ENCODE measurements at places on chromosomes 5 and 9.

GRCh38 chr9:83441390-83441789, 96.8 kb downstream of the FRMD3 start:
- DNase-seq, result no peak

DNA sequence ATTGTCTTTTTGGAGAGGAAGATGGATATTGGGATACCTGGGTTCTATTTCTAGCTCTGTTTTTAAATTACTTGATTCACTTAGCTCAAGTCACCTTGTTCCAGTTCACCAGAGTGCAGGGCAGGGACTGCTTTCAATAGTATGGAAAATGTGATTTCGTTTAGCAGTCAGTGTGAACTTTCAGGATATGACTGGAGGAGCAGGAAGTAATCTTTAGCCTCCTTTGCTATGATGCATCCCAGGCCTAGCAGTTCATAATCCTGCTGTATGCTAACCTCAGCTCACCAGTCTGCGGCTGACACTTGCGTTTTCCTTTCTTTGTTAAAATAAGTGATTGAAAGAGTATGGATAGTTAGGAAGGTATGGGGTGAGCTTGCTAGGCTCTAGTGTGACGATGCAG, 169.7 kb downstream of the ARHGAP26 start:
- no peak for DNase-seq

DNA sequence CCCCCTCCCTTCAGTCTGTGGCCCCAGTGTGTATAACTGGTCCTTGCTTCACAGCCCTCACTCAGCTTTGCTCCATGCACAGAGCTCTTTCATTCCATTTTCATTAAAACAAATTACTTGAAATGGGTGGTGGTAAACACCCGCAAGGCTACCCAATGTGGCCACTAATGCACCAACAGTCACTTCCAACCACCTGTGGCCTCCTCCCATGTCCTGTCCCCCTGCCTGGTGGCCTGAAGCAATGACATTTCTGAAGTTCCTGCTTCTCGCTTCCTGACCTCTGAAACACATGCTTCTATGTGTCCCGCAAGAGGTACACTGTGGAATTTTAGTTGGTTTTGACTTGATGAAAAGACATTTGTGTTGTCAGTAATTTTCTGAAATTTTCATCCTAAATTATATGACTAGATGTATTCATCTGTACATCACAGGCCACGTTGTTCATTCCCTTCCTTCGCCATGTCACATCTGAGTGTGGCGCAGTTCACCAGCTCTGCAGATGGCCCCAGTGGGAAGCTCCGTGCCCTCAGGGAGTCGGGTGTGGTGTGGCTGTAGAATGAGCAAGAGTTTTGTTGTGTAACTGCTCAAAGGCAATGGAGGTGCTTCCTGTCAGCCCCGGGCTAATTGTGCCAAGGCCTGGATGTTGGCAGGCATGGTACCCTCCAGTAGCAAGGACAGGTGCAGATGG, 9.6 kb downstream of the ROPN1L start:
- no peak for DNase-seq

DNA sequence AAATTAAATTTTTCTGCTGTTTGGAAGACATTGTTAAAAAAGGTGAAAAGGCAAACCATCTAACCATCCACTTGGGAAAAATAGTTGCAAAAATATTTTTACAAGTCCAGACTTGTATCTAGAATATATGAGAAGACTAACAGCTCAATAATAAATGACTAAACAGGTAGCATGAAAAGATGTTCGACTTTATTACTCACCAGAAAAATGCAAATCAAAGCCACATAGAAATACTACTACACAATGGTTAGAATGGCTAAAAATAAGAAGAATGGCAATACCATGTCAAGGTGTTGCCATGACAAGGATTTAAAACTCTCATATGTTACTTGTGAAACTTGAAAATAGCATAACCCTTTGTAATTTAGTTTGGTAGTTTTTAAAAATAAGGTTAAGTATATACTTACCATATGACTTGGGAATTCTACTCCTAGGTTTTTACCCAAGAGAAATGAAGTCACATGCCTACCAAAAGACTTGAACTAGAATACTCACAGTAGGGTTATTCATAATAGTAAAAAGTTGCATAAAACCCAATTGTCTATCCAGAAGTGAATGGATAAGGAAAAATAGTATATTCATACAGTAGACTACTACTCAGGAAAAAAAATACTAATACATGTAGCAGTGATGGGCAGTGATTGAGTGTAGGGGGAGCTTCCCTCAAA, 93.8 kb downstream of the VPS13A start:
- no peak for DNase-seq

GRCh38 chr9:21669701-21670100, 132.7 kb upstream of the MTAP start:
- DNase-seq, result no peak

DNA sequence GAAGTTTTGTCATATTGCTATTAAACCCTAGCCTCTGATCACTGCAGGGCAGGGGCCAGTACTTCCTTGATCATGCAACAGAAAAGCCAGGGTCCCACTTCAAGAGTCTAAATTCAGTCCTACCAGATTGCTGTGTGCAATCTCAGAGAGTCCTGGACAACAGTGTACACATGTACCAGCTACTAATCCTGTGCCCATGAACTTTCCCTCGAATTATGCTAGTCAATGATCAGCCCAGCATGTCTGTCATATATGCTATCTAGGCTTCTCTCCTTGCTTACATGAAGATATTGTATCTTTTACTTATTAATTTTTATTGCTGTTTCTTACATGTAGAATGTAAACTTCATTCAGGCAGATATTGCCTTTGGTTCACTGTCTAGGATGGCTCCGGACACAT, 367.0 kb downstream of the NTRK2 start:
- DNase-seq, result no peak

GRCh38 chr5:135320718-135321484, 78.1 kb downstream of the MACROH2A1 start:
- no peak for DNase-seq

- no peak for DNase-seq
Observed at GRCh38 chr5:155459889-155460500, 446.4 kb downstream of the KIF4B start.

DNA sequence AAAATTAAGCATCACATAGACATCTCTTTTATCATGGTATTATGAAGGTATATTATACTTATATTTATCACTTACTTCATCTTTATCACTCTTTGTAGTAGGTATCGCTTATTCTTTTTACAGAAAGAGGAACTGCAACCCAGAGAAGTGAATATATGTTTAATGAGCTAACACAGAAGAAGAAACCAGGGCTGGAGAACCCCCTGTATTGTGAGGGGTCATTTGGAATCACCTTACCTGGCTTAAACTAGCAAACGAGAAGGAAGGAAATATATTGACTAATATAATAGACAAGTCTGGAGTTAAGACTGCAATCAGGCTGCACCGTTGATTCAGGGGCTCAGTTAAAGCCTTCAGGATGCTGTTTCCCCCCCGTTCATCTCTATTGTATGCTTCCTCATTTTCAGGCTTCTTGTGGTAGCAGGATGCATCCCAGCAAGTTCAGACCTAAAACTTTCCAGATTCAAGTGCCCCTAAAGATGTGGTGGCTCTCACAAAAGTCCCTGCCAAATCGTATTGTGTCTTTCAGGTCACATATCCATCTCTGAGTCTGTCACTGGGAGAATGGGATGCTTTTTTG, 146.4 kb downstream of the GCNT1 start:
- no peak for DNase-seq

- DNase-seq, result no peak
Observed at GRCh38 chr5:36600917-36601527, 5.4 kb upstream of the SLC1A3 start.

DNA sequence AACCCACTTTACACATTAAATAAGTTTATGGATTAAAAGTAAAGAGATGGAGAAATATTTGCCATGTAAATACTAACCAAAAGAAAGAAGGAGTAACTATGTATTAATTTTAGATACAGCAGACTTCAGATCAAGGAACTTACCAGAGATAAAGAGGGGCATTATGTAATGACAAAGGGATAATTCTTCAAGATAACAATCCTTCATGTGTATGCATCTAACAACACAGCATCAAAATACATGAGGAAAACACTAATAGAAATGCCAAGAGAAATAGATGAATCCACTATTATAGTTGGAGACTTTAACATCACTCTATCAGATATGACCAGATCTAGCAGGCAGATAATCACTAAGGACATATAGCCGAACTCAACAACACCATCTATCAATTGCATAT, 149.8 kb upstream of the ANKRD55 start:
- no peak for DNase-seq

DNA sequence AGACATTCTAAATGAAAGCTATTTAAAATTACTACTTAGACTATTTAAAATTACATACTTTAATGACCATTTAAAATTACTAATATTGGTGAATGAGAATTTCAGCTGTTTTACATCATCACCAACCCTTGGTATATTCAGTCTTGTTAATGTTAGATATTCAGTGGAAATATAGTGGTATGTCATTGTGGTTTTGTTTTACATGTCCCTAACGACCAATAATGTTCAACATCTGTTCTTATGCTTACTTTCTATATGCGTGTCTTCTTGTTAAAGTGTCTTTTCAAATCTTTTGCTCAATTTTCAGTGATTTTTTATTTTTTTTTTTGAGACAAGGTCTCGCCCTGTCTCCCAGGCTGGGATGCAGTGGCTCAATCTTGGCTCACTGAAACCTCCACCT, 279.3 kb upstream of the TARS1 start:
- DNase-seq, result no peak

All from HEK293T (cell line).